NCI-H2227 treated with DMSO at 0.1 percent for 48 hours (cell line): ENCODE measurements at places on chromosomes 1 and 21.
A peak's percentile ranks its signal among the peaks of the same experiment; 100 is the strongest.

DNA sequence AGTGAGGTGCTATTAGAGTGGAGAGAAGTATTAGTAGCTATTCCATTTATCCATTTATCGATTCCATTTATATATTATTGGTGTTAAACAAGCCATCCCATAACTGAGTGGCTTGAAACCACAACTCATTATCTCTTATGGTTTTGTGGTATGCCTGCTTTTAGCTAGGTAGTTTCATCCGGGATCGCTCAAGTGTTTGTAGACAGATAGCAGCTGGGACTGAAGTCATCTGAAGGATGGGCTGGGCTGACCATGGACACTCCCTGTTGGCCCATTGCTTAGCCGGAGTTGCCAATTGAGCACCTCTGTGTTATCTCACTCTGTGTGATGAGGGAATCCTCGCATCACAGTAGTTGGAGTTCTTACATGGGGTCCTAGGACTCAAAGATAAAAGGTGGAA lies 622.5 kb downstream of the PLA2G4A start:
- DNase-seq, result no peak

- DNase-seq, result peak; percentile 48
These were observed 120.7 kb downstream of the BACH1 start for GRCh38 chr21:29419422-29419821.

- no peak for DNase-seq
These were observed 15.0 kb downstream of the HLX start for GRCh38 chr1:220894025-220894923.

GRCh38 chr1:160975026-160975425 lies 20.4 kb upstream of the ITLN2 start:
- no peak for DNase-seq

- no peak for DNase-seq
These were observed 9.6 kb downstream of the TRABD2B start for GRCh38 chr1:47987601-47988000.

- no peak for DNase-seq
These were observed 296.2 kb downstream of the NEGR1 start for GRCh38 chr1:71986160-71986559.

DNA sequence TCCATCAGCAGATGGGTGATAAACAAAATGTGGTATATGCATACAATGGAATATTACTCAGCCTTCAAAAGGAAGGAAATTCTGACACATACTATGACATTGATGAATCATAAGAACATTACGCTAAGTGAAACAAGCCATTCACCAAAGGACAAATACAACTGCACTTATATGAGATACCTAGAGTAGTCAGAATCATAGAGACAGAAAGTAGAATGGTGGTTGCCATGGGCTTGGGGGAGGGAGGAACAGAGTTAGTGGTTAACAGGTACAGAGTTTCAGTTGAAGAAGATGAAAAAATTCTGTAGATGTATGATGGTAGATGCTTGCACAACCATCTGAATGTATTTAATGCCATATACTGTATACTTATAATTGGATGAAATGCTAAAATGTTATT lies 39.1 kb upstream of the KCNK2 start:
- DNase-seq, result no peak

DNA sequence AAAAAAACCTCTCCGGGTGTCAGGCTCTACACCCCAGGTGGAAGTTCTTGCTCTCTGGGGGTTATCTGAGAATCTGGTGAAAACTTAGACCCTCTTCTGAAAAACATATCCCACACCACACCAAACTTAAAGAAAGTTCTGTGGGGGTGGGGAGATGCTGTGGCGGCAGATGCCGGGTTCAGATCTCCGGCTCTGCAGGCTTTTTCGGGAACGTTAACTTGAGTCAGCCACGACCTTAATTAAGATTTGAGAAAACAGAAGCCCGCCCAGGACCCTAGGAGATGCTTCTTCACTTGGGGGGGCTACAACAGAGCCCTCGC lies 2.3 kb downstream of the RCC2 start:
- no peak for DNase-seq
